ENCODE measurements at places on chromosomes 2 and 18.

GRCh38 chr2:29485631-29486030 lies 370.4 kb downstream of the CLIP4 start:
- no peak for DNase-seq

- no peak for DNase-seq
Measured at GRCh38 chr2:114040826-114041225, 150.9 kb downstream of the ACTR3 start.

DNA sequence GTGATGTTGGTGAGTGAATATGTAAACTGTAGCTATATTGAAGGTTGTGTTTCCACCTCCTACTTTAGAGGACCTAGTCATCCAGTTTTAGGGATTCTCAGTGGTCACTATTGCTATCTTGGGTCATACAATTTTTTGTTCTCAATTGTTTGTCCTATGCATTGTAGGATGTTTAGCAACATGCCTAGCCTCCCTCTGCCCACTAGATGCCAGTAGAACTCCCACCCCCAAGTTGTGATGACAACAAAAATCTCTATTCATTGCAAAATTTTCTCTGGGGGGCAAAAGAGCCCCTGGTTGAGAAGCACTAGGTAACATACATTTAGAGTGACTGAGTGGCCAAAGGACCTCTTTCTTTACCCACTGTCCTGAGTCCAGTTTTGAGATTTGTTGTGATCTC lies 87.3 kb downstream of the LRRTM4 start:
- no peak for DNase-seq

GRCh38 chr2:108124736-108125495 lies 114.9 kb upstream of the SULT1C3 start:
- DNase-seq, result no peak

- DNase-seq, result no peak
Measured at GRCh38 chr2:39933196-39933595, 154.1 kb upstream of the THUMPD2 start.

DNA sequence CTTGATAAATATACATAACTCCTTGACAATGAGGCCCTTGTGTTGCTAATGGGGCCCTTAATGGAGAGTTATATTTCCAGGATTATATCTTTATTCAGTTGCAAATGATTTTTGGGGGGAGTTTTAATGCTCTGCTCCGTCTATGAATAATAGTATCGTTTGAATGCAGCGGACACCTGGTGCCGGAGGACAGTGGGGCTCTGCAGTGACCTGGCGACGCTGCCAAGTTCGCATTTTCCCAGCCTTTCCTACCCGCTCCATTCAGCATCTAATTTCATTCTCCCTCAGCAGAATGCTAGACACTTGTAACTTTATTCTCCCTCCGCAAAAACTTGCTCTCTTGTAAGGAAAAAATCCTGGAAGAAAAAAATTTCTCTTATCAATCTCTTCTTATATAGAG lies 257.6 kb upstream of the SALL3 start:
- no peak for DNase-seq

- no peak for DNase-seq
Measured at GRCh38 chr2:25286025-25286400, 55.7 kb downstream of the DNMT3A start.

DNA sequence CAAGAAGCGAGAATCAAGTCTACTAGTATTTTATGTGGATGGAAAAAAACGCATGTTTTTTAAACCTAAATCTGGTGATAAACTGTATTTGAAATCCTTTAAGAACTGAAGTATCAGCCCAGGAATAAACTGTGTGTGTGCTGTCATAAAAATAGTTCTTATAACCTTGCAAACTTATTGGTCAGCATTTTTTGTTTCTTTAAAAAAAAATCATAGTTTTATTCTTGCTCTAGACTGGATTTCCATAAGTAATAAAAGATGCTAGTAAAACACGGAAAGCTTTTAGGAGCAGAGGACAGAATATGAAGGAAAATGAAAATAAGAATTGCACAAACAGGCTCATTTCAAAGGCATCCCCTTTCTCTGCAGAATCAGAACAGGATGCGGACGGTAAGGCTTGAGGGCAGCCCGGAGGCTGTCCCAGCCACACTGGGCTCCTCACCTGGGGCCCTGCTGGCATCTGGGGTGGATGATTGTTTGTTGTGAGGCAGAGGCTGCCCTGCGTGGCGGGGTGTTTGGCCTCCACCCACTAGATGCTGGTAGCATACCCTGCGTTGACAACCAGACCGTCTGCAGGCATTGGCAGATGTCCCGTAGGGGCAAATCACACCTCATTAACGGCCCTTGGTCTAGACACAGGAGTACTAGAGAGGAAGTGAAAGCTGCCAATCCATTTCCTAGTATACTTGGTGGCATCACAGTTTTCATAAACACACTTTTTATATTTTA lies 52.5 kb downstream of the MBP start:
- DNase-seq, result no peak

DNA sequence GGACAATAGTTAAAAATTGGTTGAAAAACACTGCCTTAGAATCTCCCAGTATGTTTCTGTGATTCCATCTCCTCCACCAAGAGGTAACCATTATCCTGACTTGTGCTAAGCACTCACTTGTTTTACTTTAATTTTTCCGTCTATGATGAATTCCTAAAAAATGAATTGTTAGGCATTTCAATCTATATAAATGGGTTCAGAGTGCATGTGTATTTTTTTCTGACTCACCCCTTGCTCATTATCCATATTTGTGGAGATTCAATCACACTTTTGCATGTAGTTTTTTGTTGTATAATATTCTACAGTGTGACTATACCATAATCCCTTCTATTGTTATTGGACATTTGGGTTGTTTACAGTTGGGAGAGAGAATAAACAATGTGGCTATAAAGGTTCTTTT lies 1.3 kb downstream of the NDUFB3 start:
- DNase-seq, result no peak

DNA sequence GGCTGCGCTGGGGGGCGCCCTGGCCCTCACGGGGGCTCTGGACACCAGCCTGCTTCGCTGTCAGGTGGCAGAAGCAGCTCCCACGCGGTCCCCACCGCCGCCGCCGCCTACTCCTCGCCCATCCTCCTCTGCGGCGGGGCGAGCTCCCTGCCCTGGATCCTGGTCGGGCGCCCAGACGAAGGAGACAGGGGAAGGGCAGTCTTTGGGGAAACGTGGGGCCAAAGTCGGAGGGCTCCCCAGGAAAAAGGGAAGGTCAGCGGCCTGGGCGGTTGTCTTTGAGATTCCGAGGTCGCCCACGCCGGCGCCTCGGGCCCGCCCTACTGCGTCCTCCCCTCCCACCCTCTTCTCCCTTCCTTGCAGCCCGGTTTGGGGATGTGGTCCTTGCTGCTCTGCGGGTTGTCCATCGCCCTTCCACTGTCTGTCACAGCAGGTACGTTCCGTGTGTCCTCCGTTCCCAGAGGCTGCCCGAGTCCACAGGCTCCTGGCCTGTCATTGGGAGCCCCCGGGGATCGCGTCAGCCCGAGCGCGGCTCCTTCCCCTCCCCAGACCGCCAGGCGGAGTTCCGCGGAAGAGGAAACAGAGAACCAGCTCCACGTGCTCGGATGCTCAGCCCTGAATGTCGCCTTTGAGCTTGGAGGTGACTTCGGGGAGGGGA lies 800 bp downstream of the IL1RL2 start:
- no peak for DNase-seq

DNA sequence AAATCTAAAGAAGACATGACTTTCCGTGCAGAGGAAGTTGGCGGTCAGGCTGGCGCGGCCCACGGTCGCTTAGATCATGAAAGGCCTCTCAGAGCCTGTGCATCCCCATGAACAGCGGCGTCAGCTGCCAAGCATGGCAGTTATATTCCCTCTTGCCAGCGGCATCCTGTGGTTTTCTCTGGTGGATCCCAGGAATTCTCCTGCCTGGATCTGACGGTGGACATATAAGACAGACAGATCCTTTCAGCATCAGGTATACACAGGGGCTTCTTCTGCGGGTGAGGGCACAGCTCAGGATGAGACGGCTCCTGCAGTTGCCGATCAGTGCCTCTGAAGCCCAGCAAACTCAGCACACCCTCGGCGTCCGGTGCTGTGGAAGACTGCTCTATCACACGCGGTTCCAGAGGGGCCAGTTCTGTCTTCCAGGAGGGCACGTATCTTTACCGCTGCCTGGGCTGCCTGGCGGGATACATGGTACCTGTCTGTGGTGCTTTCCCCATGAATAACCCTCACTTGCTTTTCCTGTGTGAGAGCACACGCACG lies 157.8 kb downstream of the LDLRAD4 start:
- no peak for DNase-seq

- no peak for DNase-seq
Measured at GRCh38 chr2:8121022-8121825, 560.6 kb upstream of the ID2 start.

GRCh38 chr2:101296371-101296770 lies 12.1 kb downstream of the RNF149 start:
- DNase-seq, result no peak
